Hematopoietic multipotent progenitor cell treated with erythropoietin and hydrocortisone succinate and interleukin-3 and kit ligand, for 6 days (in vitro differentiated cells): ENCODE measurements at places on chromosomes 1 and 21.

DNA sequence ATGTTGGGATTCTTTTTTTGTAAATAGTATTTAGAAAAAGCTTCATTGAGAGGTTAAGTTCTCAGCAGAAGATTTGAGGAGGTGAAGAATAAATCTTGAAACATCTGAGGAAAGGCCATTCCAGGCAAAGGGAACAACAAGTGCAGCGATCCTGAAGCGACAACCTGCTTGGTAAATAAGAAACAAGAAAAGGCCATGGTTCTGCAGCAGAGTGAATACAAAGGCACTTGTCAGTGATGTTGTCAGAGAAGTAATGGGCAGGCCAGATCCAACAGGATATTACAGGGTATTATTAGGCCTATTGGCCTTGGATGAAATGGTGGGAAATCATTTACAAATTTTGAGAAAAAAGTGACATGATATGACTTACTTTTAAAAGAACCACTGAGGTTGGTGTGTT, 960.0 kb downstream of the PLA2G4A start:
- no peak for DNase-seq

- DNase-seq: no peak
Observed at GRCh38 chr1:221149111-221149510, 269.9 kb downstream of the HLX start.

- DNase-seq: no peak
Observed at GRCh38 chr1:113608399-113608798, 150.9 kb downstream of the PHTF1 start.

GRCh38 chr1:33344896-33345560, 24.1 kb upstream of the A3GALT2 start:
- no peak for DNase-seq

GRCh38 chr1:167127661-167128060, 33.8 kb downstream of the STYXL2 start:
- DNase-seq: no peak

DNA sequence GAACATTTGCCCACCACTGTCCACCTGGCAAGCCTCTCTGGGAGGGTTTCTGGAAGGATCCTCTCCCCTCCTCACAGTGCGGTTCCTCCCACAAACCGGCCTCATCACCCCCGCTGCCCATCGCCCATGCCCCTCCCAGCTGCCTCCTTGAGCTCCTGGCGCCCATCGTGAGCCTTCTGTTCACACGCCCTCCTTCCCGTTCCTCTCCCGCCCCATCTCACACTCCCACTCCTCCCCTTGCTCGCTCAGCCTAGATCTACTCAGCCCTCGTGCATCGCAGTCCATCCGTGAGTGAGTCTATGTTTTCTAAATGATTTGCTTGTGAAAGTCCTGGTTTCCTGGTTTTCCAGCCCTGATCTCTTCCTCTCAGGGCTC, 119.1 kb upstream of the C1orf174 start:
- DNase-seq: no peak

GRCh38 chr21:33897098-33897497, 18.5 kb downstream of the ATP5PO start:
- no peak for DNase-seq

- peak; percentile 83 for DNase-seq
Observed at GRCh38 chr1:20640183-20640597, 6.9 kb downstream of the PINK1 start.

DNA sequence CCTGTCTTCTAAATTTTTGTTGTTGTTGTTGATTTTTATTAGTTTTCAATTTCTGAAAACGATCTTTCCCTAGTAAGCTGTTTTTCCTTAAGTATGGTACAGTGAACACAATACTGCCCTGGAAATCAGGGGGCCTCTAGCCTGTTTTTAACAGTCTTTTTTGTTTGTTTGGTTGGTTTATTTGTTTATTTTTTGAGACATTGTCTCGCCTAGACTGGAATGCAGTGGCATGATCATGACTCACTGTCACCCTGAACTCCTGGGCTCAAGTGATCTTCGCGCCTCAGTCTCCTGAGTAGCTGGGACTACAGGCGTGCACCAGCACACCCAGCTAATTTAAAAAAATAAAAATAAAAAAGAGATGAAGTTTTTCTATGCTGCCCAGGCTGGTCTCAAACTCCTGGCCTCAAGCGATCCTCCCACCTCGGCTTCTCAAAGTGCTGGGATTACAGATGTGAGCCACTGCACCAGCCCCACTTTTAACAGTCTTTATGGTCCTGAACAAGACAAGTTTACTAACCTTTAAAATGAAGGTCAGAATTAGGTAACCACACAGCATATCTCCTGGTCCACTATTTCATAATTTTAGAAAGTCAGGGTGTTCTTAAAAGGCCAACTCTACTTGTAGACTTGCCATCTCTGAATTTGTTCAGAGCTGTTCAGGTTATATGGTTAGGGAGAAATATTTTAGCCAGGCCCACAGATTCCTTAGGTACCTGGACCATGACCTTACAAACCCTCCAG, 35.4 kb downstream of the TBCE start:
- no peak for DNase-seq
